ENCODE measurements at places on chromosomes 3 and 15.

DNA sequence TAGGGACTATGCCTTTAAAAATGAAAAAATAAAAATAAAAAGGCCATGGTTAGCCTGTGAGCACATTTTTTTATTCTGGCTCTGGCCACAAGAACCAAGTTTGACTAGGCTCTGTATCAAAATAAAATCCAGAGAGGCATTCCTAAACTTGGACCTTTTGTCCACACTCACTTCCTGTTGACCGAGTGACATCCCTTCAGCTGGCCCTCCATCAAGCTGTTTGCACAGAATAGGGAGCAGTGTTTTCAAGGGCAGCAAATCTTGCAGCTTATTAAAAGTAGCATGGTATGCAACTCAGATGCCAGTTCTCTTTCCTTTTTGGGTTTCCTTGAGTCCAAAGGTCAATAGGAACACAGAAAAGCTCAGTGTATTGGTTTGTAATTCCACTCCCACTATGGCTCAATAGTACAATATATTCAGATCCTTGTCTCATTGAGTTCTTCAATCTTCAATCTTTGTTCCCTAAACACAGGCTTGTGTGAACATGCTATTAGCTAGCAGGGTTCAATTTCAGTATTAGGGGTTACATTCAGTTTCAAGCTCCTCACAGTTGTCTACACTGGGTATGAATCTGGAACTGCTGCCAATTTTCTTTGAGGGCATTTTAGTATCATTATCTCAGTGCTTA, 244.5 kb downstream of the RBMS3 start:
- no peak for DNase-seq

DNA sequence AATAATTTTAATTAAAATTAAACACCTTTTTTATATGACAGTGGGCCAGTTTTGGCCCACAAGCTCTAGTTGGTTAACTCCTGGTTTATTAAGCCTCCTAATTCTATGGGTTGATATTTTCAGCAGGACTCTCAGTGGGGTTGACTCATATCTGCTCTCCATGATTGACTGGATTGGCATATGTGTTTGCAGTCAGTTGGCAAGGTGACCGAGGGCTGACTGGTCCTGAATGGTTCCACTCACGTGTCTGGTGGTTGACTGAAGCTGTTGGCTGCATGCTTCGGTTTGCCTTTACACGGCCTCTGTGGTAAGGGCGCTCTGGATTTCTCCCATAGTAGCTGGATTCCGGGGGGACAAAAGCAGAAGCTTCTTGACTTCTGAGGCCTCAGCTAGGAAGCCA, 65.3 kb upstream of the ZNF280D start:
- DNase-seq, result no peak

- no peak for DNase-seq
Observed at GRCh38 chr3:142007710-142008399, 131.4 kb downstream of the ATP1B3 start.

DNA sequence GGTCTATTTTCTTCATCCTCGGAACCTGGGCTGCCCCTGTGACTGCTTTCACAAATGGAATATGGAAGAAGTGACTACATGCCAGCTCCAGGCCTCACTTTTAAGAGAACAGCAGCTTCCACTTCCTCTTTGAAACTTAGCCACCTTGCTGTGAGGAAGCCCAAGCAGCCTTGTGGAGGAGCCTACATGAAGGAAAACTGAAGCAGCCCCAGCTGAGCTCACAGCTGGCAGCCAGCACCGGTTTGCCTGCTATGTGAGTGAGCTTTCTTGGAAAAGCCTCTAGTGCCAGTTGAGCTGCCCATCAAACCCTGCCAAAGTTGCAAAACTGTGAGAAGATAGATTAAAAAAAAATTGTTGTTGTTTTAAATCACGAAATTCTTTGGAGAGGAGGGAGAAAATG, 498.0 kb upstream of the PROK2 start:
- no peak for DNase-seq

DNA sequence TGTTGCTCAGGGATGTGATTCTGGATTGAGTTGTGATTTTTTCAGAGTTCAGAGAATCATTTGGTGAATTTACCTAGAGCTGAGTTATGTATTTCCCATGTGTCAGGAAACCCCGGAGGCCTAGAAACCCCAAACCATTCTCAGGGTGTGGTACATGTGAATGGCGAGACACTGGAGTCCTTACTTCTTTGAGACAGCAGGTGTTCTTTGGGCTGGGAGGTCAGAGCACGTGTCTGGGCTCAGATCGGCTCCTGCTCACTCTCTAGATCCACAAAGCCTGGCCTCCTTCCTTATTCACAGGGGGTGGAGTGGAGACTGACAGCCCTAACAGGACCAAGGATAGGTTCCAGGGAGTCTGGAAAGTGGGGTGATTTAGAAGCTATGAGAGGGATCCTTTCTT, 145.8 kb downstream of the CHDH start:
- DNase-seq, result no peak

DNA sequence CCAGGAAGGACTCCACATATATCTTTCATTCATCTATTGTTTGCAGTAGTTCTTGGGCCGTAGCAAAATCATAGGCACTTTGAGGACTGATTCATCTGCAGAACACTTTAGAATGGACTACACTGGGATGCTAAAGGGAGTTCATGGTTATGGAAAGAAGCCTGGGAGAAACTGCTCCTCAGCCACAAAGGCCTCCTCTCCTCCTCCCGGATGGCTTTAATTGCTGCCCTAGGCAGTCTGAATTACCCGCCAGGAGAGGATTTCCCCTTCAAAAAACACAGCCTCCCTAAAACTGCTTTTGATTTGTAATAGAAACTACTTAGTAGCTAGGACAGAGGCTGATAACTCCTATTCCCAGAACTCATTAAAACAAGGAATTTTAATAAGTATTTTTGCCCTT, 4.6 kb downstream of the TMEM266 start:
- DNase-seq, result no peak

DNA sequence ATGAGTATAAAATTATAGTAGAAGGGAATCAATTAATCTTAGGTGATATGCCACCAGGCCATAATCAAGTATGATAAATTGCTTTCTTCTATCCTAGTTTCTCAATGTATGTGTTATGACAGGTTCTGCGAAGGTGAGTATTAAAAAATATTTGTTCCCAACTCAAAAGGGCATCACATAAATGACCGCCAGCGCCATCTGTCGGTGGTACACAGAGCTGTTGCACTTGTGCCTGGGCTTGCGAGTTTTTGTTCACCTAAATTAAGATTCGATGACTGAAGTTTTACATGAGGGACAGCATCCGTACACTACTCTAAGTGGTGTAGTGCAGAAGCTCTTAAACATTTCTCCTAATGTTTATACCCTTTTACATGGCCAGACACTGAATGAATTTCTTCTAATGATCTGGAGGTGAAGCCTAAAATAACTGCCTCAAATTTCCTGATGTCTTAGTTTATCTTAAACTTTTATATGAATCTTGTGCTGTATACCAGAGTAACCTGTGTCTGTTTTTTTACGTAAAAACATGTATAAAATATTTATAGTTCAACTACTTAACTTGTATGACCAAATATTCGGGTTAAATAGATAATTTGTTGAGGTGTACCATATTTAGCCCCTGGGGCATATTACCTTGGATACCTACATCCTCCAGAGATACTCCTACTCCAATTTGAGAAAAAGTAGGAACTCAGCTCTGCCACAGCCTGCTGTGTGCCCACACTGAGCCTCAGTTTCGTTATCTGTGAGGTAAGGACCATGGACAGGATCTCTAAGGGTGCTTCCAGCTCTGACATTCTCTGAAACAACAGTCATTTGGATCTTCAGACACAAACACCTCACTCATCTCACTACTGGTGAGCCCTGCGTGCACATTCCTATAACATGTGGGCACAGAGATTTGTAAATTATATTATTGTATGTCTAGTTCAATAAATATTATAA, 365.6 kb downstream of the MAGI1 start:
- DNase-seq, result no peak

DNA sequence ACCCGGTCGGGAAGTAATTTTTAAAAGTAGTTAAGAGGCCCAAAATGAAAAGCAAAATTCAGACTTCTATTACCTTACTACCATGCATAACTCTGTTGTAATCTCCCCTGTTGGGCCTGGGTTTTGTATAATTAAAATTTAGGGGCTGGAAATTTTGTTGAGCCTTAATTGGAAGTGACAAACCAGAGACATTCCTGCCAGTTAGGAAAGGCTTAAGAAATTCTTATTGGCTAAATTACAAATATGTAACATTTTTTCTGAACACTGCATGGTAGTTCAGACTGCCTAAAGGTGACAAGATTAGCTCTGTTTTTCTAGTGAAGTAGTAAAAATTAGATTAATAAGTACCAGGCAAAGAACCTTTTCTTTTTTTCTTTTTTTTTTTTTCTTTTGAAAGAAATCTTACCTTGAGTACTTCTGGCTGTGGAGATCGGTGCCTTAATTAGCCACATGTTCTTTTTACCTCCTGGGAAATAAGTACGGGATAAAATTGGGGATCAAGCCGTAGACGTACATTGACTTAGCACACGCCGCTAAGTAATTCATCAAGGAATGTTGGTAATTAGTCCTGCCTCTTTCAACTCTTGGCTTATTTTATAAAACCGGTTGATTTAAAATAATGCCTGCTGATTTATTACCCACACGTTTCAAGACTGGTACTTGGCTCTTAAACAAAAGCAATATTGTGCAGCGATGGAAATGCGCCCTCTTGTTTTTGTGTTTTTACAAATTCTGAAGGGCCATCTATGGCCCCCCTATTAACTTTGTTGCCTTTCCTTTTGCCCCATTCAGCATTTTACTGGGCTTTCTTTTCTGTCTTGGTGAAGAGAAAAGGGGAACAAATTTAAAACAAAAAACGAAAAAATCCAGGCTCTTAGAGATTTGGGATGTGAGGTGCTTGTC, 111.2 kb upstream of the SAMMSON start:
- DNase-seq, result no peak

GRCh38 chr15:48647962-48648361, 2.5 kb upstream of the FBN1 start:
- DNase-seq, result no peak

GRCh38 chr3:149090907-149091306, 4.6 kb upstream of the HLTF start:
- no peak for DNase-seq

GRCh38 chr3:130787422-130788068, 40.9 kb upstream of the PIK3R4 start:
- DNase-seq, result no peak

DNA sequence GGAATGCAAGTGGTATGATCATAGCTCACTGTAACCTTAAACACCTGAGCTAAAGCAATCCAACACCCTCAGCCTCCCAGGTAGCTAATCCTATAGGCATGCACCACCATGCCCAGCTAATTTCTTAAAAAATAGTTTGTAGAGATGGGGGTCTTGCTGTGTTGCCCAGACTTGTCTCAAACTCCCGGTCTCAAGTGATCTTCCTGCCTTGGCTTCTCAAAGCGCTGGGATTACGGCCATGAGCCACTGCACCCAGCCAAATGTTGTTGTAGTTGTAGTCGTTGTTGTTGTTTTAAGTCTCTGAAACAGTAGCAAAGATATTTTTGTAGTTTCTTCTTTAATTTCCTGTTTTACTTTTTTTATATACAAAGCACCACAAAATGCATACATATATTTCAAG, 616.6 kb downstream of the NAALADL2 start:
- DNase-seq, result no peak

DNA sequence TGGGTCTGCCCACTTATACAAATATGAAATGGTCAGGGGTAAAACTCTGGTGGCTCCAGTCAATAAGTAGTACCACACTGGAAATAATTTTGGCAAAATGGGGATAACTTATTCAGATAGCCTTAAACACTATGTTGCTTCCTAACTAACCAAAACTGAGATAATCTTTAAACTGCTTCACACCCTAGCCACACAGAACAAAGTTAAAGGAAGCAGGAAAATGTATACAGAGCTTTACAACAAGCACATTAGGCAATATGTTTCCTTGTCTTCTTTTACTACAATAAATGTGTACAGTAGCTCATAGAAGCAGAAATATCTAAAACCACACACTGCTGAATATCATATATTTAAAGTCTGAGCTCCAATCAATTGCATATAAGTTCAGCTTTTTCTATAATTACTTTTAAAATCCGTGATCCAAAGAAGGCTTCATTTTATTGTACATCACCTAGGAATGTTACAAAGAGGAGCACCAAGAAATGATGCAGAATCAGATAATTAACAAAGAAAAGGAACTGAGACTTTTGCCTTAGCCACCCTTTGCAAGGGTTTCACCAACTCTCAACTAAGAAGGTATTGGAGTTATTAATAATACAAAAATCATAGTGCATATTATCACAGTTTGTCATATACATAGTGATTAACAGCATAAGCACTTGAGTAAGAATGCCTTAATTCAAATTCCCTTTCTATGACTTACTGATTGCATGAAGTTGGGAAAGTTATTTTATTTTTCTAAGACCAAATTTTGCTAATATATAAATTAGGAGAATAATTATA, 9.2 kb upstream of the SSR3 start:
- DNase-seq, result no peak

GRCh38 chr3:37993067-37993455, 2.5 kb downstream of the VILL start:
- no peak for DNase-seq

DNA sequence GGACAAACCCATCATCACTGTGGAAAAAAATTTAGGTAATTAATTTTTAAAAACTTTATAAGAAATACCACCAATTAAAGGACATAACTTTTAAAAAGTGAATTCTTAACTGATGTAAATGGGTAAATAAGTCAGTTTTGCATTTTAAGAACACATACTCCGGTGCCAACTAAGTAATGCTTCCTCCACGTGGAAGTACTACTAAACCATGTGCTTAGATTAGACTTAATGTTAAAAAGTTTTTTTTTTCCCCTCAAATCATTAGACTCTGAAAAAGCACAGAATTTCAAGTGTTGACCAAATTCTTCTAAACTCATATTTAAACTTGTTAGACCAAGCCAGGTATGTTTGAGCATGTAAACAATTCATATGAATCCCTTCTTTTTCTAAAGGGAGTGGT, 242.0 kb downstream of the NFKBIZ start:
- DNase-seq, result no peak

DNA sequence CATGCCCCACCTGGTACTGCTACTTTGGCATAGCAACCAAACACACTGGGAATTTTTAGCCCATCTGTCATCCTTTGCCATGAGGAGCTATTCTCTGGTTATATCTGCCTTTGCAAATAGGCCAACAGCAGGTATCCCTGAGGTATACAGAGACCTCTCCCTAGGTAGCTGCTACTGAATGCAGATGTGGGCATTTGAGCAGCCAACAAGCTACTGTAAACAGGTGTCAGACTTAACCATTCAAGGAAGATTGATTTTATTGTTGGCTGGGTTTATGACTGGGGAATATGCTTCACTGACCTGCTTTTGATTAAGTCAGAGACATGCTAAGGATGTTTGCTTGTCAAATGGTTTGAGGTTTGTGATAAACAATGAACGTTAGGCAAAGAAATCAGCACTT, 183.2 kb downstream of the OXSM start:
- DNase-seq, result no peak

DNA sequence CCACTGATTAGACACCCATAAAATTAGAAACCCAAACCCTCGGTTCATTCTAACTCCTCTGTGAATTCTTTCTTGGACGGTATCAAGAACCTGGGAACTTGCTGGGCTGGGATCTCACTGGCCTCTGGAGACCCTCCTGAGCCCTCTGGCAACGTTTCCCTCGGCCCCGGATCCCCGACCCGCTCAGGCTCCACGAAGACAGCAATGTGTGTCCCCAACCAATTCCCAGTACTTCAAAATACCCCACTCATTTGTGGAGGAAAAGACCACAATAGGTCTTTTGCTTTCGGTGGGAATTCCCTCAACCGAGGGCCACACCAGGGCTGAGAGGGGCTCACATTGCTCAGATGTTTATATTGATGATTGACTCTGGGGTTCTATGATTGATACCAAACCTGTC, 117.9 kb upstream of the PRR20G start:
- DNase-seq, result no peak

Measured in naive B cell (primary cell).